ENCODE measurements at places on chromosomes 7 and 10.
A peak's percentile ranks its signal among the peaks of the same experiment; 100 is the strongest.

DNA sequence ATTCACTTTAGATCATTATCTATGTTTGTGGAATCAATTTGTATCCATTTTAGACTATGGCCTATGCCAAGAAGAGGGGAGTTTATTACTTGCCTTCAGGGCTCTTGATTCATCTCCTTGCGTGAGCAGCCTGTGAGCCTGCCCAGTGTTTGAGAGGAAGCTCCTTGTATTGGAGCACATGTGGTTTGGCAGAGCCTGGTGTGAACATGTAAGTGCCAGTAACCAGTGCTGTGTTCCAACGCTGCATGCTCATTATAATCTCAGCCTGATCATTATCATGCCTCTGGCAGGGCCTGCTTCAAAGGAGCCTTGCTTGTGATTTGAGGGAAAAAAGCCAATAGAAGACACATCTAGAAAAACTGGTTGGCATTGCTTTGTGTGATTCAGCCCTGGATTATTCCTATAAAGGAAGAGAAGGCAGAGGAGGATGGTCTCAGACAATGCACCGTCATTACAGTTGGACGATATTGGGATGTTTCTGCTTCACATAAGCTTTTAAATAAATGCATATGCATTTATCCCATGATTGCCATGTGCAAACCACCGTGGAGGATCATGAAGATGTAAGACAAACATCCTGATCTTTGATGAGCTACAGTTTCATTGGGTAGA lies 203.4 kb upstream of the AHR start:
- DNase-seq = no peak

DNA sequence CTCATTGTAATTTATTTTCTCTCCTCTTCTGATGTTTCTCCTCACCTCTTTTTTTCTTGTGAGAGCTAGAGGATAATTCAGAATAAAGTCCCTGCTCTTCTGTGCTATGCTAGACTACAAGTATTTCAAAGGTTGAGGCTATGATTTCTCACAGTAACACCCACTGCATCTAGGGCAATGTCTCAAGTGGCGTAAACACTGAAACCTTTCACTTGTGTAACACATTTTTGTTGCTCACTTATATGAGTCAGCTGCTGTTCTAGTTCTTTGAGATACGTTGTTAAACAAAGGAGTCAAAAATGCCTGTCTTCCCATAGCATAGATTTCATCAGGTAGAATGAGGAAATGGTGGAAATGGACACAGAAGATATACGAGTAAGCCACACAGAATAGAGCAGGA lies 305.1 kb upstream of the PITRM1 start:
- DNase-seq = no peak

- DNase-seq = no peak
Measured at GRCh38 chr7:97499204-97499603, 232.7 kb upstream of the TAC1 start.

GRCh38 chr7:23357190-23358093 lies 58.3 kb downstream of the MALSU1 start:
- DNase-seq = no peak

GRCh38 chr10:22436526-22436892 lies 91.2 kb downstream of the SPAG6 start:
- DNase-seq = no peak

DNA sequence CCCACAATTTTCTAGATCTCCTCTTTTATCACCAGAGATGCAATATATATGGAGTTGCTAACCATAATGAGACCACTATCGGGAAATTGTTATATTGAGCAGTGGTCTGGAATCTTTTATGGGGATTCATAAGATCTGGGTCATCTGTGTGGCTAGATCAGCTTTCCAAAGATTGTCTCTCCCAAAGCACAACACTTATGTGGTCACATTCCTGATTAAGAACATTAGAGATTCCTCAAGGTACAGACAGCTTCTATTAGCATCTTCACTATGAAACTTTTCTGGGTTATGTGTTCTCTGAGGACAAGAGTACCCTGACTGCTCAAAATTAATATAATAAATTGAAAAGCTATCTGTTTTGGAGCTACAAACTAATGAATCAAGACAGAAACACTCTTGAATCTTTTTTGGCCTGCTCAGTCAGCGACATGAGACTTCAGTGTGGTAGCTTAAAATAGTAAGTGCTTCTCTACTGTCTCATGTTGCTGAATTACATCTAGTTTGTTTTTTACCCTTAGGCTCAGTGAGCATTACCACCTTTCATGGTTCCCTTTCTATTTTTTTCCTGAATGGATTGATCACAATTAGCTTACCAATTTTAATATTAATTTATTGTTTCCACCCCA lies 42.6 kb upstream of the STRIP2 start:
- no peak for DNase-seq

DNA sequence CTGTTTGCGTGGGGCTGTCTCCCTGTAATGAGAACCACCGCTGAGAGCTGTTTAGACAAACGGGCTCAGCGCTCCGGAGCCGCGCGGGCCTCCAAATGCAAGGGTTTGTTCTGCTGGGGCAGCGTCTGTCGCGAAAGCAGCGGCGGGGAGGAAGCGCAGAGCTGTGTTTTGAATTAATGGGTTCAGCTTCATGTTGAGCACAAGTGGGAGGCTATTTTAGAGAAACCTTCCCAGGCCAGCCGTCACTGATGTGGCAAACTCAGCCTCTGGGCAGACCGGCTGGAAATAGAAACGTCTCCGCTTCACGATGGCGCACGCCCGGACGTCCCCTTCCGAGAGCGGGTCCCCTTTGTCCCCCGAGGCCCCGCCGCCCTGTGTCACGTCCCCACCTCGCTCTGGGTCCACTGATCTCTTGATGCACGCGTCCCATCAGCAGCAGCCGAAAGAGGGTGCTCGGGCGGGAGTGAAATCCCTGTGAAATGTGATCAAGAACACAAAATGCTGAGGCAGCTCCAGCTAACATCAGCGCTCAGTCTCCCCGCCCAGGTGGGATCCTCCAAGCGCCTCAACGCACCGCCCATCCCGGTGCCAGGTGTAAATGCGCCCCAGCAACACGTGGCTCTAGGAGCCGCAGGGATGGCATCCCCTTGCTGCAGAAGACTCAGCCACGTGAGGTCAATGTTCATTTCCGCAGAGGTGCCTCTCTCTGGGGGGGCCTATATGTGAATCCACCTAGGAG lies 44.9 kb downstream of the BAMBI start:
- peak; percentile 50 for DNase-seq

DNA sequence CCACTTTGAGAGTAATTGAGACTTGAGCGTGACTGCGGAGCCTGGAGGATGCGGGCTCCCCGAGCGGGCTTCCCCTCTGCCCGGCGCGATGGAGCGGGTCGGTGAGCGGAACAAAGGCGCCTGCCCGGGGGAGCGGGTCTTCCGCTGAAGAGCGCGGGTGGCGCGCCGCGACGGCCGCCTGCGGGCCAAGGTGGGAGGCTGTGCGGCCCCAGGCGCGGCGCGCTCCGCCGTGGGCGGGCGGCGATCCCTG lies at the start of gene GALNT17:
Gene GALNT17, plus strand, starts transcription at position 18 of the 250 bp plus-strand sequence.
- DNase-seq = no peak

- no peak for DNase-seq
Measured at GRCh38 chr10:124825702-124826101, 24.1 kb downstream of the ABRAXAS2 start.

- no peak for DNase-seq
Measured at GRCh38 chr10:74027702-74028101, 29.8 kb downstream of the VCL start.

DNA sequence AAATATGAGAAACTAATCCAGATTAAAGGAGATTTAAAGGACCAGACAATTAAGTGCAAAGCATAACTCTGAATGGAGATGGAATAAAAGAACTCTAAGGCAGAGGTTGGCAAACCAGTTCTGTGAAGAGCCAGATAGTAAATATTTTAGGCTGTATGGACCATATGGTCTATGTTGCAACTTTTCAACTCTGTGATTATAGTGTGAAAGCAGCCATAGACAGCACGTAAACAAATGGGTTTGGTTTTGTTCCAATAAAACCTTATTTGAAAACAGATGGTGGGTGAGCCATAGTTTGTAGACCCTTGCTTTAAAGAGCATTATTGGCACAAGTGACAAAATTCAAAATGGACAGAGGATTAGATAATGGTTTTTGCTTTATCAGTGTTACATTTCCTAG lies 884.1 kb downstream of the CCSER2 start:
- DNase-seq = no peak

DNA sequence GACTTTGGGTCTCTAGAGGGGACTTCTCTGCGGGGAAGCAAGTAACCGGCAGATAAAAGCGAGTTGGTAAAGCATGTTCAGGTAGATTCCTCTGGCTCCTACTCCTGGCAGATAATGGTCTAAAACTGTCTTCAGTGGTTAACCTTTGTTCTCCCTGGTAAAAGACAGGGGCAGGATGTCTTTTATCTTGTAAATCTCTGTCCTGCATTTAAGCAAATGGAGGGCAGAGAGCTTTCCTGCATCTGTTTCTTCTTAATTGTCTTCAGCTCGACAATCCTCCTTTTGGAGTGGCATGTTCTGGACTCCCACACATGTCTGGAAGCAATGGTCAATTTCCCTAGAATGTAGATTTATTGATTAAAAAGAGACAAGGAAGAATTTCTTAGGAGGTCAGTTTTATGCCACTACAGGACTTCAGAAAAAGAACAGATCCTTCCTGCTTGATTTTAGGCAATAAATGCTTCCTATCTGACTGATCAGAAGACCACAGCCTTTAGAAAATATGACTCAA lies 16.6 kb downstream of the C7orf33 start:
- no peak for DNase-seq

GRCh38 chr10:79155301-79156081 lies 86.7 kb downstream of the ZMIZ1 start:
- DNase-seq = no peak

DNA sequence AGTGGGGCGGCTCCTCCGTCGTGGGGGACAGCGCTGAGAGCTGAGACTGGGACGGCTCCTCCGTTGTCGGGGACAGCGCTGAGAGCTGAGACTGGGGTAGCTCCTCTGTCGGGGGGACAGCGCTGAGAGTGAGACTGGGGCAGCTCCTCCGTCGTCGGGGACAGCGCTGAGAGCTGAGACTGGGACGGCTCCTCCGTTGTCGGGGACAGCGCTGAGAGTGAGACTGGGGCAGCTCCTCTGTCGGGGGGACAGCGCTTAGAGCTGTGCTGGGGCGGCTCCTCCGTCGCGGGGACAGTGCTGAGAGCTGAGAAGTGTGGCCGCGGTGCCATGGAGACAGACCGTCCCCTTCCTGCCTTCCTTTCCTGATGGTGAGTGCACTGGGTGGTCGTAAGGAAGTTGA lies 136.4 kb downstream of the DYNC2I1 start:
- no peak for DNase-seq

DNA sequence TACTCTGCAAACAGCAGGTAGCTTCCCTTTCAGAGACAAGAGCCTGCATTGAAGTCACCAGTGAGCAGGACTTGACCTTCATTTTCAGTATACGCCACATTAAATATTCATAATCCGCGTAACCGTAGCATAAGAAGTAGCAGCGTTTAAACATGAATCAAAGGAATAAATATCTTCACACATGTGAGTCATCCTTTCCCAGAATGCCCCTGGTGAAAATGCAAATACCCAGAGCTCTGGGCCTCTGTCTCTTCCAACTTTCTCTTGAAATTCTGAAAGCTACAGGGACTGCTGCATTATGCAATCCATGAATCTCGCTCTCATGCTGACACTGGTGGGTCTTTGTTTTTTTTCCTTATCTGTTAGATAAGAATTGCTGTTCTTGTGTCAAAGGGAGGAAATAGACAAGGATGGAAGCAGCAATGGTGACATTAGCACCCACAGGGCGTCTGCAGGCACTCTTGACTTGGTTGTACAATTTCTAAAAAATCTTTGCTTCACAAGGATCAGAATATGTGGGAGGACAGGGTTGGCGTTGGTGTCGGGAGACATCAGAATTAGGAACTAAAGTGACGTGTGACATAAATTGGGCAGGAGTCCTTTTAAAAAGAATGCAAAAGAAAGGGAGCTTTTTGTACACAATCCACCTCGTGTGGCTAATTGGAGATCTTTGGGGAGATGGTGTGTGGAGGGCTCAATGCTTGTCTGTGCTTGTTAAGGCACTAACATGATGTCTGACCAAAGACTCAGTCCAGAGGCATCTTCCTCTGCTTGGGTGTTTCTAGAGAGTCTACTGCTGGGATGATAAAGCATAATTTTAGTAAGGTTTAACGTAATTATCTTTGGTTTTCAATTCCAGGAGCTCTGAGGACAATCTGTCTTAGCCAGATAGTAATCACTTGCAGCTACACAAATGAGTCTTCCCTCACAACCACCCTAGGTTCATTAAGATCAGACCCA lies 390.3 kb downstream of the KCNMA1 start:
- no peak for DNase-seq

GRCh38 chr7:24821754-24822054 lies 64.4 kb upstream of the GSDME start:
- no peak for DNase-seq

DNA sequence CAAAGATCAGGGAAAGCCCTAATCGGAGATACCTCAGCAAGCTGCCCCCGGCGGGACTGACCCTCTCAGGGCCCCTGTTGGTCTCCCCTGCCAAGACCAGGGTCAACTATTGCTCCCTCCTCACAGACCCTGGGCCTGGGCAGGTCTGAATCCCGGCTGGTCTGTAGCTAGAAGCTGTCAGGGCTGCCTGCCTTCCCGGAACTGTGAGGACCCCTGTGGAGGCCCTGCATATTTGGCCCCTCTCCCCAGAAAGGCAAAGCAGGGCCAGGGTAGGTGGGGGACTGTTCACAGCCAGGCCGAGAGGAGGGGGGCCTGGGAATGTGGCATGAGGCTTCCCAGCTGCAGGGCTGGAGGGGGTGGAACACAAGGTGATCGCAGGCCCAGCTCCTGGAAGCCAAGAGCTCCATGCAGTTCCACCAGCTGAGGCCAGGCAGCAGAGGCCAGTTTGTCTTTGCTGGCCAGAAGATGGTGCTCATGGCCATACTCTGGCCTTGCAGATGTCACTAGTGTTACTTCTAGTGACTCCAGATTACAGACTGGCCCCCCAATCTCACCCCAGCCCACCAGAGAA lies 24.1 kb downstream of the TBATA start:
- no peak for DNase-seq

- DNase-seq = no peak
Measured at GRCh38 chr7:25844102-25844870, 307.7 kb upstream of the NFE2L3 start.

- no peak for DNase-seq
Measured at GRCh38 chr7:32088451-32088881, 18.3 kb upstream of the PDE1C start.

DNA sequence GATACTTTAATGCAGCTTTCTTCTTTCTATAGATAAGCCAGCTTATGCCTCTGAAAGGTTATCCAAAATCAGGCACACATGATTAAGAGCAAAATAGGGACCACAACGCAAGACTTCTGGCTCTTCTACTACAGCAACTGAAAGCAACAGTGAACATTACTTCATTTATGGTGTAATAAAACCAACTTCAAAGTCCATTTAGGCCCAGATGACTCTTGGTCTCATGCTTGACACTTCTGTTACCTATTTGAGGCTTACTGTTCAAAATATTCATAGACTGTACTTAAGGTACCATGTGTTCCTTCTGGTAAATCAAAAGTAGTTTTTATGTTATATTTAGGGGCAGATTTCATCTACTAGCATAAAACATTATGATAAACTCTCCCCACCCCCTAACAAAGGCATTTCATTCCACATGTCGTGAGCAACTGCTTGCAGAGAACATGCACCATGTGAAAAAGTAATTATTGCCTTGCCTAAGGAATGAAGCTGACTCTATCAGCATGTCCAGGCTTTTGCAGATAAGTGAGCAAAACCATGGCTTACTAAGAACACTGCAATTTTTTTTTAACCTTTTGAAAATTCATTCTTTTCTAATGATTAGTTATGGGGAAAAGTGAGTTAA lies 154.9 kb upstream of the ITGB1 start:
- no peak for DNase-seq

GRCh38 chr10:10364902-10365301 lies 652.8 kb upstream of the CELF2 start:
- DNase-seq = no peak
